H1 (cell line): ENCODE measurements at places on chromosomes 11 and 22. TPM values are rescaled to one million over a fixed set of nuclear protein-coding genes. Genes with fewer than 3 reads are reported as not detected.

GRCh38 chr11:61760946-61761345, 8.5 kb downstream of the MYRF start:
- no peak overlapping the region for H3K27ac ChIP-seq
- peaks cover 9% of the 10 kb centered on the region for H3K4me1 ChIP-seq
- DNase-seq: no peak

DNA sequence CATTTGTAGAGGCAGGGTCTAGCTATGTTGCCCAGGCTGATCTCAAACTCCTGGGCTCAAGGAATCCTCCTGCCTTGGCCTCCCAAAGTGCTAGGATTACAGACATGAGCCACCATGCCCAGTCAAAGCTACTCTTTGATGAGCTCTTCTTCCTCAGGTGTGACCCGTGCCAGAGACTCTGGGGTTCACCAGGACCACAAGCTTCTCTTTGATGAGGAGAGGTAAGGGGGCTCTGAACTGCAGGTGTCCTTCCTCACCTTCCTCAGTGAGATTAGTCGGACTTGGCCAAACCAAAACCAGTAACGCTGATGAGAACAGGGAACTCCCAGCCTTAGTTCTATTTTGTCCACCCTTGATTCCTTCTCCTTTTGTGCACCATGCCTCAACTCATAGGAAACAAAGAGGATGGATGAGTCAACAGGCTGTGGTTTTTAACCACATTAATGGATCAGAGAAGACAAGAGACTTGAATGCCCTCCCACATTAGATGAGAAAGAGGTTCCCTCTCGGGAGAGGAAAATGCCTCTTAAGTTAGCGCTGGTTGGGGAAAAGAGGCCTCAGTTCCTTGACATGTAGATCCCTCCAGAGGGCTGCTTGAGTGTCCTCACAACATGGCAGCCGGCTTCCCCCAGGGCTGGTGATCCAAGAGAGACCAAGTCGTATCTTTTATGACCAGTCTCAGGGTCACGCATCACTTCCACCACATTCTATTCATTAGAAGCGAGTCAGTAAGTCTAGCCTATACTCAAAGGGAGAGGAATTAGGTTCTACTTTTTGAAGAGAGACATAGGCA, 25.7 kb upstream of the CTR9 start:
- H3K27me3 ChIP-seq: no peaks in the 10 kb centered on the region
- no peaks in the 10 kb centered on the region for H3K4me1 ChIP-seq
- DNase-seq: no peak
- no peak overlapping the region for H3K27ac ChIP-seq
- no peaks in the 10 kb centered on the region for H3K36me3 ChIP-seq

The PAX6 gene
- 0.21 and 0.30 TPM in 2 replicates for total RNA-seq

GRCh38 chr11:40444151-40444550, 1015.3 kb downstream of the LRRC4C start:
- no peak overlapping the region for H3K27ac ChIP-seq
- H3K36me3 ChIP-seq: no peaks in the 10 kb centered on the region
- no peak overlapping the region for H3K4me3 ChIP-seq
- DNase-seq: no peak

GRCh38 chr11:46050662-46051061, 70.6 kb downstream of the PHF21A start:
- H3K27me3 ChIP-seq: no peaks in the 10 kb centered on the region
- H3K4me3 ChIP-seq: no peak overlapping the region; the same call in 1 of the 2 replicates
- no peak overlapping the region for H3K27ac ChIP-seq
- no peaks in the 10 kb centered on the region for H3K36me3 ChIP-seq
- DNase-seq: no peak

The ANKK1 gene
- not detected in 2 replicates for total RNA-seq

The PLEKHB1 gene
- 13.5 and 14.8 TPM in 2 replicates for total RNA-seq

The PPME1 gene
- 58.9 and 64.5 TPM in 2 replicates for total RNA-seq

GRCh38 chr11:34730544-34731295, 109.8 kb downstream of the EHF start:
- no peak overlapping the region for H3K27ac ChIP-seq
- H3K27me3 ChIP-seq: no peaks in the 10 kb centered on the region
- peaks cover 11% of the 10 kb centered on the region for H3K36me3 ChIP-seq
- no peaks in the 10 kb centered on the region for H3K4me1 ChIP-seq

- H3K36me3 ChIP-seq: no peaks in the 10 kb centered on the region
- no peak overlapping the region for H3K27ac ChIP-seq
- no peaks in the 10 kb centered on the region for H3K27me3 ChIP-seq
Observed at GRCh38 chr11:70596091-70596490, 197.8 kb downstream of the CTTN start.

GRCh38 chr11:82720267-82721065, 13.2 kb downstream of the FAM181B start:
- no peaks in the 10 kb centered on the region for H3K4me1 ChIP-seq
- H3K4me3 ChIP-seq: no peak overlapping the region
- no peak for DNase-seq
- no peak overlapping the region for H3K27ac ChIP-seq
- no peaks in the 10 kb centered on the region for H3K27me3 ChIP-seq
- no peaks in the 10 kb centered on the region for H3K36me3 ChIP-seq

The RIBC2 gene
- 1.8 and 2.1 TPM in 2 replicates for total RNA-seq

The P4HA3 gene
- not detected in 2 replicates for total RNA-seq

The ROBO3 gene
- total RNA-seq: 7.8 and 12.1 TPM in 2 replicates

- H3K27ac ChIP-seq: no peak overlapping the region
- H3K27me3 ChIP-seq: no peaks in the 10 kb centered on the region
- no peak for DNase-seq
- no peaks in the 10 kb centered on the region for H3K36me3 ChIP-seq
- peaks cover 6% of the 10 kb centered on the region; the same call in 1 of the 2 replicates for H3K4me1 ChIP-seq
- no peak overlapping the region for H3K4me3 ChIP-seq
Observed at GRCh38 chr22:28950617-28951411, 67.4 kb downstream of the ZNRF3 start.

DNA sequence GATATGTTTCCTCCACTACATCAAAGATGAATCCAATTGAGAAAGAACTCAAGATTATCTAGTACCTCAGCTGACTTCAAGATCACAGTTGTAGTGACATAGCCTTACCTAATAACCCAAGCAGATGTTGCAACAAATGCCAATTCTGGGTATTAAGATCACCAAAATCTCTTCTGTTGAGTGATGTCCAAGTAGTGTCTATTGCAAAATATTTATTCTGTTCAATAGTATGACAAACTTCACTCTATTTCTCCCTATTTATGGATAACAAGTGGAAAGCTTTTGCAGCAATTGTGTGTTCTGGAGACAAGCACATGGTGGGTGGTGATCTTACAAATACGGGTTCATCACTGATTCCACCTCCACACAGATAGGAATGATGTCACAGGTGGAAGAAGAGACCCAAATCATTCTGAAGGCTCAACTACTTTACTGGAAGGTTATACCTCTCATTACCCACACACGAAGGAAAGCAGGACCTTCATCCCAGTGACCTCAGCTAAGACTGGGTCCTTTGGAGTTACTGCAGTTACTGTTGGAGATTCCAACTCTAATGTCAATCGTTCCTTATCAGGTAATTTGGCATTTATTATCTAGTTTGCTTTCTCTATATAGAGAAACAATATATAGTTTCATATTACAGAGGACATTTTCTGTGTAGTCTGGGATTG, 72.0 kb downstream of the CD44 start:
- H3K4me1 ChIP-seq: peaks cover 5% of the 10 kb centered on the region; the same call in 1 of the 2 replicates
- no peaks in the 10 kb centered on the region for H3K27me3 ChIP-seq
- DNase-seq: no peak
- H3K27ac ChIP-seq: no peak overlapping the region
- H3K4me3 ChIP-seq: no peak overlapping the region

The KRTAP5-11 gene
- total RNA-seq: not detected in 2 replicates

DNA sequence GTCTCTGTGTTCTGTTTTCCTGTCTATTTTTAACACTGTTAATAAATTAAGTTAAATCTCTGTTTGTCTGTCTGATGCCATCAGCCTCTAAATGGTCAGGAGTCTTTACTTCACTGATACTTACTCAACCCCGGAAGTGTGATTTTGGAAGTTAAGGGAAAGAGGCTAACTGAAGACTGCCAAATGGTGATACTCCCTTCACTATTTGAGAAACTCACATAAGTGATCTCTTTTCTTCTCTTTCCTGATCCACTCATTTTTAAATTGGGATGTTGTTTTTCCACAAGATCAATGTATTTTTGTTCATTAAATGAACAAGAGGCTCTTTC, 389 bp upstream of the CASP12 start:
- no peaks in the 10 kb centered on the region for H3K4me1 ChIP-seq
- H3K27me3 ChIP-seq: no peaks in the 10 kb centered on the region
- no peak overlapping the region for H3K27ac ChIP-seq
- no peak overlapping the region for H3K4me3 ChIP-seq
- H3K36me3 ChIP-seq: no peaks in the 10 kb centered on the region
- no peak for DNase-seq

- peaks cover 20% of the 10 kb centered on the region for H3K36me3 ChIP-seq
- no peaks in the 10 kb centered on the region for H3K4me1 ChIP-seq
- no peak overlapping the region for H3K27ac ChIP-seq
- H3K27me3 ChIP-seq: no peaks in the 10 kb centered on the region
- no peak for DNase-seq
Observed at GRCh38 chr22:19065298-19065859, 56.8 kb downstream of the DGCR2 start.

- no peak for DNase-seq
- no peak overlapping the region for H3K4me3 ChIP-seq
- H3K27ac ChIP-seq: no peak overlapping the region
Observed at GRCh38 chr11:13763341-13763740, 94.9 kb downstream of the FAR1 start.

The MS4A6E gene
- total RNA-seq: not detected in 2 replicates

DNA sequence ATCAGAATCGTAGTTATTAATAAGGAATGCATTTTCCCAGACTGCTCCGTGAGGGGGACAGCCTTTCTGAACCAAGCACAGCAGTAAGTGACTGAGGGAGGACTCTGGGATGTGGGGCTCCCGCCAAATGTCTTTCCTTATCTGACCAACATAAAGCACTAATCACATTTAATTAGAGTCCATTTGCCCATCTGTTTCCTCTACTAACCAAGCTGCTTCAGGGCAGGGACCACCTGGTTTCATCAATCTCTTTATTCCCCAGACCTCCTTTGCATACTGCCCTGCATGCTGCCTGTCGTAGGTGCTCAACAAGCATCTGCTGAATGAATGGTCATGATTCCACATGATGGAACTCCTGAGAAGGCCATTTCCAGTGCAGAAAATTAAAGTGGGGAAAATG, 29.4 kb downstream of the SMCO4 start:
- H3K27ac ChIP-seq: no peak overlapping the region; the same call in 1 of the 2 replicates
- 0 out of 2 replicates have a peak, but pooled peaks cover 2% of the 10 kb centered on the region for H3K36me3 ChIP-seq
- DNase-seq: no peak
- no peaks in the 10 kb centered on the region for H3K27me3 ChIP-seq
- no peak overlapping the region for H3K4me3 ChIP-seq

- no peaks in the 10 kb centered on the region for H3K36me3 ChIP-seq
- H3K27ac ChIP-seq: no peak overlapping the region
- no peak for DNase-seq
- no peak overlapping the region for H3K4me3 ChIP-seq
- no peaks in the 10 kb centered on the region for H3K4me1 ChIP-seq
Observed at GRCh38 chr11:67534070-67534679, 10.9 kb upstream of the CABP2 start.

DNA sequence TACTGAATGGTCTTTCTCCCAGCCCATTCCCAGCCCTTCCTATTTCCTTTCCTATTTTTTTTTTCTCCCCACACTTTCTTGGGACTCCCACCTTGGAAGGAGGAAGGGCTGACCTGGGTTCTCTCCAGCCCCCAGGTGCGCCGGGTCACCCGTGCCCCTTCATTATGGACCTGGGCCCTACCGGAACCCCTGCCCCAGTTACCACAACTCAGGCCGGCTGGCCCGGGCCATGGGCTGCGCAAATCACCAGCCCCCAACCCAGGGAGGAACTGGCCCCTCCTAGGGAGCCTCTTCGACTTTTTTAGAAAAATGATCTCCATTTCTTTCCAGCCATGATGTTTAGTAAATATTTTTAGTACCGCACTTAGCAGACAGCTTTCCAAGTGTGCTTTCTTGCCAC, 62.2 kb downstream of the MORC2 start:
- no peaks in the 10 kb centered on the region for H3K27me3 ChIP-seq
- H3K27ac ChIP-seq: no peak overlapping the region
- H3K4me3 ChIP-seq: no peak overlapping the region
- DNase-seq: no peak

- no peaks in the 10 kb centered on the region for H3K36me3 ChIP-seq
- H3K4me1 ChIP-seq: peaks cover 5% of the 10 kb centered on the region; the same call in 1 of the 2 replicates
- H3K27me3 ChIP-seq: no peaks in the 10 kb centered on the region
- no peak overlapping the region for H3K4me3 ChIP-seq
Observed at GRCh38 chr11:8773916-8774539, 91.4 kb downstream of the RPL27A start.

DNA sequence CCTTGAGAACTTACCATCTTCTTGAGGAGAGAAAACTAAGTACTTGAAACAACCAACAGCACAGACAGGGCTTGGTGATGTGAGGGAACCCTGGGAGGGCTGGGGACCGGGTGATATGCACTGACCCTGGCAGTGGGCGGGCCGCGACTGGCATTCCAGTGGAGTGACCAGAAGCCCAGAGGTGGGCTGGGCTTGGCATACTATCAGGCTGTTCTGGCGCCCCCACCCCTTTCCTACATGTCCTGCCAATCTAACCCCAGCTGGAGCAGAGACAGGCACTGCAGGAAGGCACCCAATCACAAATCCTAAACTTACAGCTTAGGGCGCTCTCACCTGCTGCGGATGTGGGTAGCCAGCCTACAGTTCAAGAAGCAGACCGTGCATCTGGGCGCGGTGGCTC, 54.0 kb upstream of the GCAT start:
- no peak overlapping the region for H3K4me3 ChIP-seq
- H3K27me3 ChIP-seq: peaks cover 4% of the 10 kb centered on the region; the same call in 1 of the 2 replicates
- peaks cover 27% of the 10 kb centered on the region for H3K36me3 ChIP-seq
- H3K4me1 ChIP-seq: no peaks in the 10 kb centered on the region

GRCh38 chr22:19037282-19038163, 84.7 kb downstream of the DGCR2 start:
- H3K4me1 ChIP-seq: no peaks in the 10 kb centered on the region
- no peak overlapping the region for H3K27ac ChIP-seq
- H3K36me3 ChIP-seq: peaks cover 15% of the 10 kb centered on the region

GRCh38 chr22:37804352-37804880, 3.3 kb upstream of the GCAT start:
- peak overlapping the region; percentile 55; the same call in 1 of the 2 replicates for H3K27ac ChIP-seq
- peak overlapping the region; percentile 91 for H3K4me3 ChIP-seq
- DNase-seq: no peak

DNA sequence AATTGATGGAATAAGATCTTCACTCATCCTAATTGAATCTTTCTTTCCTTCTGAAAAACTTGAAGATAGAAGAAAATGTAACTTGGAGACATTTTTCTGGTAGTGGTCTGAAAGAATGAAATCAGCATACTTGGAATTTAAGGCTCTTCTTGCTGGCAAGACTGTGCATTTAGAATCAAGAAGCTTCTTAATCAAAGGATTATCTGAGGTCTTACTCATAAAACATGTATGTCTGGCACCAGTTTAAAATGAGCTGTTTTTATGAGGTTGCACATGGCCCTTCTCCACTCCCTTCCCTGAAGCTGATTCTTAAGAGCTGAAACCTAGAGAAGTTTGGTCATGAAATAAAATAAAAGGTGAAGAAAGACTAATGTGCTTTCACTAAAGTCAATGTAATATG, 77.3 kb downstream of the ARHGEF12 start:
- H3K4me3 ChIP-seq: no peak overlapping the region
- no peaks in the 10 kb centered on the region for H3K36me3 ChIP-seq
- H3K4me1 ChIP-seq: no peaks in the 10 kb centered on the region
- no peaks in the 10 kb centered on the region for H3K27me3 ChIP-seq
- H3K27ac ChIP-seq: no peak overlapping the region

The OR4D5 gene
- not detected in 2 replicates for total RNA-seq
